ENCODE measurements at places on chromosomes 11 and 22.

GRCh38 chr11:2776351-2777061 is 76.7 kb upstream of the KCNQ1OT1 start:
- DNase-seq: no peak

DNA sequence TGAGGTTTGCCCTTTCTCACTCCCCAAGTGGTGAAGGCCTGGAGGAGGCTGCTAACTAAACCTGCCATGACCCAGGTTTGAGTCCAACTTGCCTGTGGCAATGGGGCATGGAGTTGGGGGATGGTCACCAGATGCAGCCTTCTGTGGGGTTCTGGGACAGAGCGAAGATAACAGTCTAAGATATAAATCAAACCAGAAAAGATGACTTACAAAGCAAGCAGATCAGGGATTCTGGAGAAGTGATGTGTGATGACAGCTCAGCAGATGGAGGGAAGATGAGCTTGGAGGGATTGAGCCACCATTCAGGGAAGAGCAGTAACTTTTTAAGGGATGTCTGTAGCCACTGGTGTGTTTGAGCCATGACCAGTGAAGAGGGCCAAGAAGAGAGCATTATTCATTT is 63.6 kb downstream of the MTNR1B start:
- no peak for DNase-seq

DNA sequence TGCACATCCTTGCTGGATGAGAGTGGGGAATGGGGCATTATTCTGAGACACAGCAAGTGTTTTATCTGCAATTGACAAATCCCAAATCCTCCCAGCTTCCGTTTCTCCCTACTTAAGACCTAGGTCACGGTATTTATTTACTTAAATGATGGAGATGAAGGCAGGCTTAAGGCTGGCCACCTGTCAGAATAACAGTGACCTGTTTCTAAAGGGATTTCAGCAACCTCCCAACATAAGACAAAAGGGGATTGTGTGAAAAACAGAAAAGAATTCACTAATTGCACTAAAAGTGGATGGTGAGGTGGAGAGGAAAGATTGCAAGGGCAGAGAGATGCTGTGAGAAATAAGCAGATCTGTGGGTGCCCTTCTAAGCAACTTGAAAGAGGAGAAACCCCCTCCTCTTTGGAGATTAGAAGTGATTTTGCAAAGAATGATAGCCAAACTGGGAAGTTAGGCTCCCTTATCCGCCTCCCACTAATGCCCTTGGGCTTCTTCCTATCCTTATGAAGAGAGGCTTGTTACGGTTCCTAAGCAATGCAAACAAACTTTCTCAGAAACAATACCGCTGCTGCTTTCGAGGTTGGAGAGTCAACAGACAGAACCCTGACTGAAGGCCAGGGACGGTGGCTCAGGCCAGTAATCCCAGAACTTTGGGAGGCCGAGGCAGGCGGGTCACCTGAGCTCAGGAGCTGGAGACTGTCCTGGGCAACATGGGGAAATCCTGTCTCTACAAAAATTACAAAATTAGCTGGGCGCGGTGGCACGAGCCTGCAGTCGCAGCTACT is 84.3 kb downstream of the ARL14EP start:
- no peak for DNase-seq

DNA sequence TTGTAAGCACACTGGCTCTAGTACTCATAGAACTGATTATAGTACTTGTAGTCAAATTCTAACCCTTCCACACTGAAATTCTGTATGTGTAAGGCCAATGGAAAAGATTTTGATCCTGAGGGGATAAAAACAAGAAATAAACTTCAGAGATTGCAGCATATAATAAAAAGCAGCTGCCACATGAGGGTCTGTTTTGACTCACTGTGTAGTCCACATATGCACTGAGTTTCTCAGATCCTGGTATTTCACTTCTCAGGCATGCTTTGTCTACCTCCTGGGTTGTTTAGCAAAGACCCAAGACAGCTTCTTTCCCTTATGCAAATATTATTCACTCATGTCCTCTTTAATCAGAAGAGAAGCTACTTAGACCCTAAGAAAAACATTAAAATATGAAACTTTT is 71.1 kb upstream of the SLC5A12 start:
- DNase-seq: no peak

GRCh38 chr11:75167617-75168016 is 16.7 kb downstream of the SLCO2B1 start:
- no peak for DNase-seq

Data from CMK (cell line).